DMS153 (cell line): ENCODE measurements at places on chromosomes 13 and 19.
A peak's percentile ranks its signal among the peaks of the same experiment; 100 is the strongest.

DNA sequence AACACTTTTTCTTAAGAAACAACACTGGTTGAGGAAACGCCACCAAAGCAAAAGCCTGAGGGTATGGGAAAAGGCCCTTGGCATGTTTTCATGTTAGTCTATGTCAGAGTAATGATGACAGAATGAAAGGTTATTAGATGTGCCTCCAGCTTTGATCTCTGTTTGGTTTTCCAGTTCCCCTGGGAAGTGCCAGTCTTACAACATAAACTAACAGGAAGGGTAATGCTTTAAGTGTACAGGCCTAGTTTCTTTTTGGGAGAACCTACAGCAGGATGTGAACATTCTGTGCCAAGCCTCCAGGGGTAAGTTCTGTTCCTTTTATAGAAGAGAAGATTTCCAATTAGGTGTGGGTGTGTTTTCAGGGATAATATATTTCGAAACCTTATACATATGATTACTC is 121.7 kb downstream of the FNDC3A start:
- peak; percentile 52 for DNase-seq

- no peak for DNase-seq
Measured at GRCh38 chr19:36972571-36972970, 56.4 kb downstream of the ZNF568 start.

- DNase-seq, result no peak
Measured at GRCh38 chr13:42874221-42874620, 92.8 kb downstream of the FAM216B start.

DNA sequence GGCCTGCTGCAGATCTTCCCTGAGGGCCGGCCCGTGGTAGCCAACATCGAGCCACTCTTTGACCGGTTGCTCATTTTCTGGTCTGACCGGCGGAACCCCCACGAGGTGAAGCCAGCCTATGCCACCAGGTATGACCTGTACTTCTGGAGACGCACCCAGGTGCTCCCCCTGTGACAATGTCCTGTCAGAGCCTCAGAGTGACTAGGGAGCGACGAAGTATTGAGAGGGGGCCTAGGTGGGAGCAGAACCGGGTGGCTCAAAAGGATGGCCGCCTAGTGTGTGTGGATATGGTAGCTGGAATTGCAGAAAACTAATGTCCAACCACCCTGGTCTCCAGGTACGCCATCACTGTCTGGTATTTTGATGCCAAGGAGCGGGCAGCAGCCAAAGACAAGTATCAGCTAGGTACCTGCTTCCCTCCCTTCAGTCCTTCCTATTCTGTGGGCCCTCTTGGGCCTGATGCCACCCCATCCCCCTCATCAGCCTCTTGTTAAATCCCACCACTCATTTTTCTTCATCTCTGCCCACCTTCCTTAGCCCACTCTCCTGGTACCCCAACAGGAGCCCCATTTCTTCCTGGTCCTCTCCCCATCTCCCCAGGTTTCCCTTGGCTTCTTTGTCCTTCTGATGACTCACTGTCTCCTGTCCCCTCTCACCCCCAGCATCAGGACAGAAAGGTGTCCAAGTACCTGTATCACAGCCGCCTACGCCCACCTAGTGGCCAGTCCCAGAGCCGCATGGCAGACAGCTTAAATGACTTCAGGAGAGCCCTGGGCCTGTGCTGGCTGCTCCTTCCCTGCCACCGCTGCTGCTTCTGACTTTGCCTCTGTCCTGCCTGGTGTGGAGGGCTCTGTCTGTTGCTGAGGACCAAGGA is 8.4 kb downstream of the EGLN2 start:
- no peak for DNase-seq

DNA sequence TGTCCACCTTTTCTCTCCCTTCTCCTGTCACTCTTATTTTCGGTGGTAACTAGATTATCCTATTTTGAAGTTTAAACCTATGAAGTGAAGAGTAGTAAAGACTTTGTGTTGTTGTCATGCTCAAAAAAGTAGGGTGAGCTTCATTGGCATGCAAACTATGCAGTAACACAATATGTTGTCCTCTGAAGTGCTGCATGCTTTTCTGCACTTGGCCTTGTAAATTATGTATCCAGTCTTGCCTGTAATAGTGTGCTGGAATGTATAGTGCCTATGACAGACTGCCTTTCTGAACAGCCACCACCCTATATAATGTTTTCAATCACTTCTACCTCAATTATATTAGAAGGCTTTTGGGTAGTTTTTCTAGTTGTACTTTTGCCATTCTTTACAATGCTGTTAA is 1198.2 kb upstream of the PCDH20 start:
- DNase-seq, result no peak

DNA sequence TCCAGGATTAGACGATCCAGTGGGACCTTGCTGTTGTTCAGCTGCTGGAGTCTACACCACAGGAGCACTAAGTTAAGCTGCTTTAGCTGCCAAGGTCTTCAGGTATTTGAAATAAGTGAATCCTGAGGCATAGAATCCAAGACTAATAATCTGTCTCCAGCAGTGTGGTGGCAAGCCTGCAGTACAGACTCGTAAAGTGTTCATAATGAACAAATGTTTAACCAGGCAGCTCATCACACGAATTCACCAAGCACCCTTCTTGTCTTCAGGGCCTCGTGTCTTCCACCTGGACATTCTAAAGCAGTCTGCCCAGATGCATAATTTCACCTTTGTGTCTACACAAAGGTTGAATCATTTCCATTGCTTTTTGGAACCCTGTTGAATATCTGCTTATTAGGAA is 5.3 kb downstream of the ATP11A start:
- no peak for DNase-seq

DNA sequence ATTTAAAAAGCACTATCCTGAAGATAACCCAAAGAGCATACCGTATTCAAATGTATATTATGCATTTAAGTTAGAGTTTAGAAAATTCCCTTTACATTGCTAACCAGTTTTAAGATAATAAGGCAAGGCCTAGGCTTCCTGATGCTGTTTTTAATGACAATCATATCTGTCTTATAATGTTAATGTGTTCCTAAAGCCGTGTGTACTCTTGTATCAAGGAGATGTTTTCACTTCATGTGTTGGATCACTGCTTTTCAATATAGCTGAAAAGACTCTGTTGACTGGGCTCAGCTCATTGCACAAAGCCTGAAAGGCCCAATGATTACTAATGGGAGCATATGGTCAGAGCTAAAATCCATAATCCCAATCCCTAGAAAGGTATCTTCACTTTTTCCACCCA is 81.6 kb downstream of the DACH1 start:
- no peak for DNase-seq

DNA sequence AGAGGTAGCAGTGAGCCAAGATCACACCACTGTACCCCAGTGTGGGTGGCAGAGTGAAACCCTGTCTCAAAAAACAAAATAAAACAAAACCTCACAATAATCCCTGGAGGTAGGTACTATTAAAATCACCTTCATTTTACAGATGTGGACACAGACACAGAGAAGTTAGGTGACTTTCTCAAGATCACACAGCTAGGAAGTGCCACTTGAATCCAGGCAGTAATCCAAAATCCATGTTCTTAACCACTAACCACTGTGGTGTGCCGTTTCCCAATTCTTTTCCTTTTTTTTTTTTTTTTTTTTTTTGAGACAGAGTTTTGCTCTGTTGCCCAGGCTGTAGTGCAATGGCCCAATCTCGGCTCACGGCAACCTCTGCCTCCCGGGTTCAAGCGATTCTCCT is 9.0 kb downstream of the PPP1R14A start:
- no peak for DNase-seq

DNA sequence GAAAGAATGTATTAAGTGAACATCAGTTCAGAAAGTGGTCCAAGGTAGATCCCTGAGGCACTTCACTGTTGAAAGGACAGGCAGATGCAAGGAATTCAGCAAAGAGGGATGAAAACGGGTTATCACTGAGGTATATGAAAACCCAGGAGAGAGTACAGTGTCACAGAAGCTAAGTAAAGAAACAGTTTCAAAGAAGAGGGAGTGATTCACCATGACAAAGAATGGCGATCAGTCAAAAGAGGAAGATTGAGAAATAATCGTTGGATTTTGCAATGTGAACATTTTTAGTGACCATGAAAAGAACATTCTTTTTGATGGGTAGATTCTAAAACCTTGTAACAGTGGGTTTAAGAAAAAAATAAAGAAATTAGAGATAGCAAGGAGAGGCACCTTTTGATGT is 99.3 kb downstream of the EPSTI1 start:
- DNase-seq, result no peak

- no peak for DNase-seq
Measured at GRCh38 chr13:41859565-41859964, 101.3 kb downstream of the VWA8 start.
